HCT116 (cell line): ENCODE measurements at places on chromosomes 6 and 20. TPM values are rescaled to one million over a fixed set of nuclear protein-coding genes. Genes with fewer than 3 reads are reported as not detected.

The NKX2-4 gene
- total RNA-seq, result not detected

GRCh38 chr6:24887545-24888140 is 48.1 kb downstream of the RIPOR2 start:
- no peak overlapping the region for H3K4me3 ChIP-seq
- no peaks in the 10 kb centered on the region for H3K4me1 ChIP-seq
- DNase-seq, result no peak
- no peaks in the 10 kb centered on the region for H3K36me3 ChIP-seq

The TTK gene
- total RNA-seq, result 46.3 TPM

DNA sequence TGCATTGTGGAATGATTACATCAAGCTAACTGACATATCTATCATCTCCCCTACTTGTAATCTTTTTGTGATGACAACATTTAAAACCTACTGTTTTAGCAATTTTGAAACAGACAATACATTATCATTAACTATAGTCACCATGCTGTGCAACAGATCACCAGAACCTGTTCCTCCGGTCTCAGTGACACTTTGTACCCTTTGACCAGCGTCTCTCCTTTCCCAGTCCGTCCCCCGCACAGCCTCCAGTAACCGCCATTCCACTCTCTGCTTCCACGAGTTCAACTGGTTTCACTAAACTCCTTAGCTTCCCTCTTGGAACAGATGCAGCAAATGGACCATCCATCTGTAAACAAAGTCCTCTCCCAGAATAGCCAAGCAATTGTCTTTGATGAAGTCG is 21.8 kb downstream of the LRP11 start:
- DNase-seq, result no peak
- no peak overlapping the region for H3K4me3 ChIP-seq
- H3K4me1 ChIP-seq, result peaks cover 52% of the 10 kb centered on the region

The MATN4 gene
- total RNA-seq, result 0.64 TPM

- H3K27ac ChIP-seq, result no peak overlapping the region
- DNase-seq, result no peak
- no peaks in the 10 kb centered on the region for H3K27me3 ChIP-seq
- H3K36me3 ChIP-seq, result no peaks in the 10 kb centered on the region
- no peak overlapping the region for H3K4me3 ChIP-seq
Observed at GRCh38 chr20:32885952-32886351, 27.2 kb downstream of the EFCAB8 start.

The FUT9 gene
- total RNA-seq, result not detected

The VIP gene
- total RNA-seq, result not detected

The BTN3A1 gene
- 9.0 TPM for total RNA-seq

- no peaks in the 10 kb centered on the region; the same call in 1 of the 2 replicates for H3K27me3 ChIP-seq
- no peak overlapping the region for H3K27ac ChIP-seq
- H3K4me3 ChIP-seq, result no peak overlapping the region
- DNase-seq, result no peak
Observed at GRCh38 chr20:25858495-25859425, 162.1 kb upstream of the ZNF337 start.

- H3K4me1 ChIP-seq, result no peaks in the 10 kb centered on the region
- H3K27ac ChIP-seq, result no peak overlapping the region
- DNase-seq, result no peak
Observed at GRCh38 chr6:33683051-33683571, 28.4 kb downstream of the UQCC2 start.

The PEDS1 gene
- total RNA-seq, result 31.9 TPM

The REM1 gene
- not detected for total RNA-seq

DNA sequence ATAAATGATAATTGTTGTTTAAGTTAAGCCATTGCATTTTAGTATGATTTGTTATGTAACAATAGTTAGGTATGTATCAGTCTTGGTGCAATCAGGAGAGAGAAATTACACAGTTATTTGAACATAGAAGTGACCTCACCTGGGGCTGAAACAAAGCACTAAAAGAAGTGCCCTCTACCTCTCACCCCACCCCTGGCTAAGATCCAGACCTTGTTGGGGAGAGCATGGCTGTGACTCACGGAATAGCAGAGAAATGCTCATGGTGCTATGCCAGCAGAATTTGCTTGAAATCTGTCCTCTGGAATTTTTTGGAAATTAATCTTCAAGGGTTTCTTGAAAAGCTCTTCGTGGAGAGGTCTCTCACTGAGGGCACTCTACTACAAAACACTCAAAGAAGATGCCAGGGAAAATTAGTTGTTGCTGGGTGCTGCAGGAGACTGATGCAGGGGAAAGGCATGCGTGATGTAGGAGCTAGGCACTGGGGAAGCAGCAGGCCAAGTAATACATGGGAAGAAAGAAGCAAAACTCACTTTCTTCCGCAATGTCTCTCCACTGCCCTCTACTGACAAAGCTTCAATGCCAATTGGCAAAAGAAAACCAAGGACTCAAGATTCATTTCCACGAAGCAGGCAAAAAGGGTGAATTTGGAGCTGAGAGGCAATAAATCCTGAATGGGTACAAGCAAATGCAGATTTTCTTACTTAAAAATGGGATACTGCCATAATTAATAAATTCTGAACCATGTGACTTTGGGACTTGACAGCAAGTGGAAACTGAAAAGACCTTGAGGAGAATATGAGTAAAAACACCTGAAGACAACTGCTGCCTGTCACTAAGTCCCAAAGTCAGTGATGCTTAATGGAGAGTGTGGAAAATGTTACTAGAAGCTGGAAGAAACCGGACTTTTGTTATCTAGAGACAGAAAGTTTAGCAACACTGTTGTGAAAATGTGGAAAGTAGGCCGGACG is 136.3 kb upstream of the ZNF184 start:
- no peak overlapping the region for H3K4me3 ChIP-seq
- no peaks in the 10 kb centered on the region for H3K27me3 ChIP-seq
- H3K27ac ChIP-seq, result peak overlapping the region; percentile 47; the same call in 1 of the 2 replicates
- DNase-seq, result peak; percentile 72

The PAX1 gene
- total RNA-seq, result not detected

GRCh38 chr6:112149236-112149635 is 61.8 kb downstream of the FAM229B start:
- no peaks in the 10 kb centered on the region for H3K36me3 ChIP-seq
- H3K4me3 ChIP-seq, result no peak overlapping the region
- no peaks in the 10 kb centered on the region for H3K4me1 ChIP-seq
- H3K27me3 ChIP-seq, result no peaks in the 10 kb centered on the region

GRCh38 chr20:4797275-4797674 is 75.6 kb downstream of the PRND start:
- no peaks in the 10 kb centered on the region for H3K27me3 ChIP-seq
- H3K4me1 ChIP-seq, result no peaks in the 10 kb centered on the region
- no peak for DNase-seq
- H3K36me3 ChIP-seq, result no peaks in the 10 kb centered on the region
- H3K4me3 ChIP-seq, result no peak overlapping the region

DNA sequence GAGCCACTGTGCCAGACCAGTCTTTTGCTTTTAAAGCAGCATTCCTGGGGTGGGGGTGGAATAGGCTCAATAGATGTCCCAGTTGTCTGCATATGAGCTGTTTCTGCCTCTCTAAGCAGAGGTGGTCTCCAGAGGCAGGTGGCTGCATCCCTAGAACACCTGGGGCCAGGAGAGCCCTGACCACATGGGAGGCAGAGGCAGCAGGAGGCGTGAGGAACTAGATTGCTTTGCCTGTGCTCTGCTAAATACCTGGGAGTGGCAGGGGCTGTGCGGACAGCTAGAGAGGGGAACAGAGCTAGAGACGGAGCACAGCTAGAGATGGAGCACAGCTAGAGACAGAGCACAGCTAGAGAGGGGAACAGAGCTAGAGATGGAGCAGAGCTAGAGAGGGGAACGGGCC is 29.1 kb upstream of the CLDN20 start:
- H3K4me1 ChIP-seq, result no peaks in the 10 kb centered on the region
- H3K27ac ChIP-seq, result no peak overlapping the region
- H3K4me3 ChIP-seq, result no peak overlapping the region
- no peaks in the 10 kb centered on the region for H3K27me3 ChIP-seq
- no peaks in the 10 kb centered on the region for H3K36me3 ChIP-seq

DNA sequence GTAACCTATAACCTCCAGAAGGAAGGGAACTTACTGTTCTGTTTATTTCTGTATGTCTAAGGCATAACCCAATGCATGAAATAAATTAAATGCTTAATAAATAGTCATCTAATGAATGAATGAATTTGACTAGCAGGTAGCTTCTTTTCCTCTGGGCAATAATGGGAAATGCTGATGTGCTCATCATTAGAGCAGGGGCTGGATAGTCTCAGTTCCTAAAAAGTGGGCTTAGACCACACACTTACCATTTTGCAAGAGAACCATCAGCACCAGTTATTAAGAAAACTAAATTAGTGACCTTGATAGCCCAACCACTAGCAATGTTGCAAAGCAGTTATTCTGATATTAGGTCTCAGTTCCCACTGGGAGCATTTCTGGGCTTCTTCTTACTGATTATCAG is 449.7 kb downstream of the CDC5L start:
- no peak overlapping the region for H3K27ac ChIP-seq
- DNase-seq, result no peak
- H3K36me3 ChIP-seq, result no peaks in the 10 kb centered on the region
- H3K27me3 ChIP-seq, result no peaks in the 10 kb centered on the region
- no peaks in the 10 kb centered on the region for H3K4me1 ChIP-seq

DNA sequence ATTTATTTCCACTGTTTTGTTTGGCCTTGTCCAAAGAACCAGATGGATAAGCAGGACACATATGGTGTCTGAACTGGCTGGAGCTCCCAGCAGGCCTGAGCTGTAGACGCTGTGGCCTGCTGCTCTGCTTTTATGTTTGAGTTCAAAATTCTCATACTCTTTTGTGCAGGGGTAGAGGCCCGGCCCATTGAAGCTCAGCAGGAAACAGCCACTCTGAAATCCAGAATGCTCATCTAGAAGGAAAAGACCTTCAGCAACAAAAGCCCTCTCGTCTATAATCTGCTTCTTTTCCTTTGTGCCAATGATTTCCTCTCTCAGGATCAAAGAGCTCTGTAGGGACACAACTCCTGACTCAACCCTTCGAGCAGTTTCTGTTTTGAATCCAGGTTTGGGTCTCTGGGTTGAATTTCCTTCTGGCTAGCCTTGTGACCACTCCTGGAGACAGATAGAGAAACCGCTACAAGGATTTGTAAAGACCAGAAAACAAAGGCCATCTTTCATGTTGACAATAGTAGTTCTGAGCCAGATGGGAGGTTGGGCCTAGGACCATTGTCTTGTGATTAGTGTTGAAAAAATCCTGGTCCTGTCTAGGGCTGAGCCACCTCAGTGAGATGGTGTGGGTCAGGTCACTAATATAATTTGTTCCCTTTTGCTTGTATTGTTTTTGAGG is 446.7 kb downstream of the BCKDHB start:
- DNase-seq, result no peak
- no peaks in the 10 kb centered on the region for H3K27me3 ChIP-seq
- no peak overlapping the region for H3K4me3 ChIP-seq
- no peaks in the 10 kb centered on the region for H3K4me1 ChIP-seq
- H3K27ac ChIP-seq, result no peak overlapping the region
- H3K36me3 ChIP-seq, result no peaks in the 10 kb centered on the region

DNA sequence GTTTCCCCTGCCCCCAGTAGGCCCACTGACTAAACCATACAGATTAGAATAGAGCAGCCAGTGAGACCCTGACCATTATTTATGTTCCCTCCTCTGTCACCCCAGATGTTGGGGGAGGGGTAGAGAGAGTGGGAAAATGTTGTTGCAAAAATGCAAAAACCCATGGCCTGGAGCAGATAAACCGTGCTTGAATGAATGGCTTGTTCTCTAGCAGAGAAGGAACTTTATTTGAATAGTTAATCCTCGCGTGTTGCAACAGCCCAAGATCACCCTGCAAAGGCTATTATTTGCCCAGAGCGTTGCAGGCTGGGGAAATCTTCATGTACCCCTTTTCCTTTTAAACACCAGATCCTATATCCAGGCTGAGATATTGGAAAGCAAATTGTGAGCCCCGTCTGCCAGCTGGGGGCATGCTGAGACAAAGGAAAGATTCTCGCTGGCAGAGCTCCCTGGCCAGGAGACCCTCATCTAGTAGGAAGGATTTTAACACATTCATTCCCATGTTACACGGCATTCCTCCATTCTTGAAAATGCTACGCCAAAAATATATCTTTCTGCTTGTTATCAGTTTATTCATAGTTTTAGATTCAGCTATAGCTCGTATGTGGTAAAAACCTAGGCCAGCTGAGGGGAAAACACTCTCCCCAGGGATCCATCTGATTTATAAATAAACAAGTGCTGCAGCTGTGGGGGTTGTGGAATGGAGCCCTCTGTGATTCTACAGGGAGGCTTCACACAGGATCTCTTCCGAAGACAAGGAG is 53.0 kb downstream of the LINC00237 start:
- H3K36me3 ChIP-seq, result no peaks in the 10 kb centered on the region
- no peaks in the 10 kb centered on the region for H3K27me3 ChIP-seq
- no peak overlapping the region for H3K27ac ChIP-seq

GRCh38 chr6:136551103-136551502 is 881 bp upstream of the MAP7 start:
- no peak for DNase-seq
- H3K36me3 ChIP-seq, result no peaks in the 10 kb centered on the region
- H3K27me3 ChIP-seq, result no peaks in the 10 kb centered on the region

GRCh38 chr20:50267866-50268219 is 77.2 kb downstream of the CEBPB start:
- peaks cover 27% of the 10 kb centered on the region for H3K4me1 ChIP-seq
- peak overlapping the region; percentile 16; the same call in 1 of the 2 replicates for H3K4me3 ChIP-seq
- H3K36me3 ChIP-seq, result no peaks in the 10 kb centered on the region
- no peak for DNase-seq
- H3K27me3 ChIP-seq, result no peaks in the 10 kb centered on the region

GRCh38 chr6:152701081-152701862 is 3.6 kb downstream of the MYCT1 start:
- no peak overlapping the region for H3K4me3 ChIP-seq
- no peak overlapping the region for H3K27ac ChIP-seq
- no peaks in the 10 kb centered on the region for H3K27me3 ChIP-seq

DNA sequence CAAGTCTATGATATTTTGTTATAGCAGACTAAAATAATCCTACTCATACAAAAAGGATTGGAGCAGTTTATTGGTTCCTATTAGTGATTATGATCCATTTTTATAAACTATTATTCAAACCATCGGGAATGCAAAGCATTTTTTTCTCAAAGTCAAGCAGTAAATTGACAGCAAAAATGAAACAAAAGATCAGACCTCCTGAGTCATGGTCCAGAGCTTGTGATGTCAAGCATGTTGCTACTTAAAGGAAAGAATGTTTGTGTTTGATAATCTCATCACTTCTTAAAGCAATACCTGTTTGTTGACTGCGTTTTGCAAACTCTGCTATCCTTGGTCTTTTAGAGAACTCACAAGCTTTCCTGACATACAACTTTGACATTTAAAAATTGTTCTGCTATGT is 204.4 kb downstream of the SAMD5 start:
- H3K27me3 ChIP-seq, result no peaks in the 10 kb centered on the region
- no peak overlapping the region for H3K27ac ChIP-seq
- H3K4me1 ChIP-seq, result peaks cover 34% of the 10 kb centered on the region
- H3K4me3 ChIP-seq, result no peak overlapping the region
- no peak for DNase-seq

The THBD gene
- 0.39 TPM for total RNA-seq

The CTSZ gene
- total RNA-seq, result 100 TPM

DNA sequence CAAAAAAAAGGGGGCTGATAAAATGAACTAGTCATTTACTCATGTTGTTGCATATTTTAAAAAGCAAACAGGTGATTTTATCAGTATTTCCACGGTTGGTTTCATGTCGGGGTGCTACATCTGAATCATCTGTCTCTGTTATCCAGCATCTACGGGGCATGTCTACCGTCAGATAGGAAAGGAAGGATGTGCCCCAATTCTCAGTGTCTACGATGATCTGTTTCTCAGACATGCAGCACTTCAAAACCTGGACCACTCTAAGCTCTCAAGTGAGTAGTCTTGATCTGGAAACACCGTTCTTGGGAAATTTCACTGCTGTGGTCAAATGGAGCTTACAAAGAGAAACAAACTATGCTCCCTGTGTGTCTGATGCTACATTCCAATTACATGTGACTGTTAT is 240.3 kb upstream of the TAB2 start:
- no peak overlapping the region for H3K27ac ChIP-seq
- DNase-seq, result no peak
